ENCODE measurements at places on chromosomes 11 and 22.
A peak's percentile ranks its signal among the peaks of the same experiment; 100 is the strongest.

DNA sequence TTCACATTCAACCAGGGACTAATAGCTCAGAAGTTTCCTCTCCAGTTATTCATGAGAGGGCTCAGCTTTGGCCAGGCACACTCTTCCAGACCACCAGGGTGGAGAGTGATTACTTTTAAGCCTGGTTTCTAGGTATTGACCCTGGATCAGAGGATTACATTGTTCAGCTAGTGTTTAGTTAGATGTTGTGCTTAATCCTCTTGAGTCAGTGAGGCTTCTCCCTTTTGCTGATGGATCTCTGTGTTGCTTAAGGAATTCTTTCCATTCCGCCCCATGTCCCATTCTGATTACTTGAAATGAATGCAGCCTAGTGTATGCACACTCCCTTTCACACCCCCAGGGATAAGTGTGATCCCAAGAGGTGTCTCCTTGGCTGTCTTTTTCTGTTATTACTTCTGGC is 271.7 kb upstream of the ANO5 start:
- DNase-seq = no peak

- no peak for DNase-seq
These were observed 275.5 kb downstream of the SOX6 start for GRCh38 chr11:16080688-16081381.

DNA sequence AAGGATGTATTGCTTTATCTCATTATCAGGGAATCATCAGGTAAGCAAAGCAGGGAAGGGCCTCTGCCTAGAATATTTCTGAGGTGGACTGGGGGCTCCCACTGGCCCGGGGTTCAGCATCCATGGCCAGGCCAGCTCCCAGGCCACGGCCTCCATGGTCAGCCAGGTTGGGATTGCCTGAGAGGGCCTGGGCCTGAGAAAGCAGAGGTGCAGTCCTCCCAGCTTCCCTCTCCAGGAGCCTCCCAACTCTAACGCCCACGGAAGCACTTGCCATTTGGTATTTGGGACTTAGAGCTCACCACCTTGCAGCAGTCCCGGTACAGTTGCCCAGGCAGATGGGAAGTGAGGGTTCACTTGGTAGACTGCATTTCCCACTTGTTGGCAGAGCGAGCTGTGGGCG is 12.7 kb downstream of the DGAT2 start:
- DNase-seq = no peak

GRCh38 chr11:1899090-1899489 is 7.4 kb upstream of the PRR33 start:
- DNase-seq = no peak

- no peak for DNase-seq
These were observed 36.6 kb downstream of the ST3GAL4 start for GRCh38 chr11:126391970-126392632.

GRCh38 chr22:39980596-39980995 is 14.2 kb upstream of the FAM83F start:
- no peak for DNase-seq

DNA sequence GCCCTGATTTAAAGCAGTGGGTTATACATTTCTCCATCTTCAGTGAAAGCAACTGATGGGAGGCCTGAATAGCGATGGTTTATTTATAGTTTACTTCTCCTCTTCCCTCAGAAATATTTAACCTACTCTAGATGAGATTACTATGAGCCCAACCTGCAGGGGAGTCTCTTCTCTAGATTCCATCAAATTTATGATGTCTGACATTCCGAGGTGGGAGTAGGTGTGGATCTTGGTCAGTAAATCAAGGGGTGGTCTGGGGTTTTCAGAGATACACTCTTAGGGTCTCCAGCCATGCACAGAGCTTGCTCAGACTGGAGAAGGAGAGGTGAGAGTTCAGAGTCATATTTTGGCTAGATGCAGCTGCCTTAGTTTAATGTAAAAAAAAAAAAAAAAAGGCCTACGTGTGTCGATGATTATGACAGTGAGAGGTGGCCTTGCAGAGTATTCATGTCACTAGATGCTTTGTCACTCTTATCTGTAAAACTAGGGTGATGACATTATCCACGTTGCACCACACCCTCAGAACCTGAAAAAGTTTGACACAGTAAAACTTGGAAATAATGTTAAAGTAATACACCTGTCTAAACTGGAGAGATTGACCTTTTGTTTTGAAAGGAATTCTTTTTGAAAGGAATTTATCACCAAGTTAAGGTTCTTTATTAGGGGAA is 81.2 kb downstream of the EXT2 start:
- DNase-seq = no peak

DNA sequence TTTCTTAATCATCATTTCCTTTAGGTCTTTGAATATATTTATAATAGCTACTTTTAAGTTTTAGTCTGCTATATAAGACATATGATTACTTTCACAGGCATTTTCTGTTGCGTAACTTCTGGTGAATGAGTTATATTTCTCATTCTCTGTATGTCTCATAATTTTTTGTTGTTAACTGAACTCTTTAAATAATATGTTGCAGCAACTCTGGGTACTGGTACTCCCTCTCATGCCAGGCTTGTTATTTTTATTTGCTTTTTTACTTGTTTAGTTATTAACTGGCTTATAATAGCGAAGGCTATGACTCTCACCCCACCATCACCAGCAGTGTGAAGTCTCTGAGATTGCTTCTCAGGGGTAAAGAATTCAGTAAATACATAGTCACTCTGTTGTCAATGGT is 524.2 kb upstream of the CHORDC1 start:
- no peak for DNase-seq

- no peak for DNase-seq
These were observed 45.6 kb upstream of the HIPK3 start for GRCh38 chr11:33211580-33211979.

DNA sequence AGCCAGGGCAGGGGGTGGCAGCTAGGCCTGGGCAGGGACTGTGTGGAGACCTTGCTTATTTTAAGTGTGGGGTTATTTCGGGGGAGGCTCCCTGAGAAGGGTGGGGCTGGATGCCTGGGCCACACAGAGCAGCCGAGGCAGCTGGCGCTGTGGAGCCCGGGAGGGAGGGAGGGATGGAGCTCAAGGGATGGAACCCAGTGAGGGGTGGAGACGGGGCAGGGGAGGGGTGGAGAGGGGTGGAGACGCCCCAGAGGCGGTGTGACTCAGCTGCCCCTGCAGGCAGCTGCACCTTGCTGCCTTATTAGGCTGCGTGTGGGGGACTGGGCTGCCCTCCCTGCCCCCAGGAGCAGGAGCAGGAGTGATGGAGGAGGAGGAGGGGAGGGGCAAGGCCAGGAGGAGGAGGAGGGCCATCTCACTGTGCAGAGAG is 9.8 kb upstream of the TSSC4 start:
- DNase-seq = no peak

DNA sequence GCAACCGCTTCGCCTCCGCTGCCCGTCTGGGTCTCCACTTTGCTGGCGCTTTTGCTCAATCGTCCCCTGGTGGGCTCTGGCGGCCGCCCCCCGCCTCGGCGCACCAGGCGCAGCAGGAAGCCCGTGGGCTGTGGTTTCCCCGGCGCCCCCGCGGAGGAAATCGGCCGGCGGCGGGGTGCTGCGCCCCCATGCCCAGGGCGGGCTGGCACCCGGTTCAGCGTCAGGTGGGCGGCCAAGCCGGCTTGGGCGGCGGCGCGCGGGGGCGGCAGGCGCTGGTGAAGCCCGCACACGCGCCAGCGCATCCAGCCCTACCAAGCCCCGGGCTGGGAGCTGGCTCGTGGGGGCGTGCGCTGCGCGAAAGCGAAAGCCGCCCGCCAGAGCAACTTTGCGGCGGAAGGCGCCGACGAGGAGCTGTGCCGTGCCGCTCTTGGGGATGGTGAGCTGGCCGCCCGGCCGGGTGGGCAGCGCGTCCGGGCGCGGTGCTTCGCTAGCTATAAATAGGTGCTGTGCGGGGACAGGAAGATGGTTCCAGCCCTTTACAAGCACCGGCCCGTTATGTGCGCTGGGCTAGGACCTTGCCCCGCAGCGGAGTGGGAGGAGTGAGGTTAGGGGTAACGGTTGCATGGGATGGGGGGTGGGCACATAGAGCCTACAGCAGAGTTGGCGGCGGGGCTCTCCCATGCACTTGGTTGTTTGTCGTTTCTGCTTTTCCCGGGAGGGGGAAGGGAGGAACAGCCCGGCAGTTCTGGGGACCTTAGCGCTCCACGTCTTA is 25.0 kb upstream of the SUSD2 start:
- DNase-seq = peak; percentile 40

DNA sequence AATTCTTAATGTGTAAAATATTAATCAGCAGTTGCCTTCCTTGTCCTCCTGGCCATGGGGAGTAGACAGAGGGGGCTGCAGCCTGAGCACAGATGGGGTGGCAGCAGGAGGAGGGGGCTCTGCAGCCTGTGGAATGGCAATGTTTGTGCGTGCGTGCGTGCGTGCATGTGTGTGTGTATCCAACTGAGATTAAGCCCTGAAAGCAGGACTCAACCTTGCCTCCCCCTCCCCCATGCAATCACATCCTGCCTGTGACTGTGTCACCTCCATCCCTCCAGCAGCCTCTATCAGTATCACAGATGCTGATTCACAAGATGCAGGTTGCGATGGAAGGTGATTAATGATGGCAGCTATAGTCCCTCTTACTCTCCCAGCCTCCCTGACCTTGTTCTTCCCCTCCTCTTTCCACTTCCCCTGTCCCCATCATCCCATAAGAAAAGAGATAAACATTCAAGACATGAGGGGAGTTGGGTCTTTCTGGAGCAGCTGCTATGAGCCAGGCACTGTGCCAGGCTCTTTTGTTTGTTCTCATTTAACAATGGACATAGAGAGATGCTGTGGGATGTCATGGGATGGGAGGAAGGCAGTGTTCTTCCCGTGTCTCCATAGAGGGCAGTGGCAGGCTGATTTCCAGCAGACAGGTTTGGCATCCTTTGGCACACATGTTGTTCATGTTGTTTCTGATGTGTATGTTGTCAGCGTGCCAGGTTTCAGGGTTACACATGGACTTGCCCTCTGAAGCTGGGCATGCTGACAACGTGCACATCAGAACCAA is 43.8 kb upstream of the NECTIN1 start:
- no peak for DNase-seq

- DNase-seq = peak; percentile 24
These were observed 109.8 kb downstream of the NAT10 start for GRCh38 chr11:34214961-34215805.

- DNase-seq = no peak
These were observed 602 bp downstream of the EWSR1 start for GRCh38 chr22:29268511-29269229.

- DNase-seq = no peak
These were observed 175.8 kb downstream of the MPPED1 start for GRCh38 chr22:43587574-43587973.

GRCh38 chr22:42800451-42801251 is 56.4 kb downstream of the ARFGAP3 start:
- DNase-seq = no peak

DNA sequence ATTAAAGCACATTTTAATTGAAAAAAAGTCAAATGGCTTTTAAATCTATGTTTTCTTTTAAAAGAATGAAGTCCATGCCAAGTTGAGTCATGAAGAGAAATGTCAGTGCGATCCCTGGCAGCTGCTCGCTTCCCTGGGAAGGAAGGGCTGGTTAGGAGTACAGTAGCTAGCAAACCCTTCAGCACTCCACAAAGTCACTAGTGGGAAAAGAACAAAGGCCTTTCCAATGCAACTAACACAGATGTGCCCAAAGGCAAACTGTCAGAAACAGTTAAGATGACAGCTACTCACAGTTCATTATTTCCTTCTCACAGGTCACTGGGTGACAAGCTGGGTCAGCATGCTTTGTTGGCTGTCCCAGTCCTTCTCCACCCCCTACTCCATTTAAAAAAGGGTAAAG is 308.7 kb downstream of the DCDC1 start:
- no peak for DNase-seq

GRCh38 chr22:27252282-27253049 is 549.1 kb downstream of the MN1 start:
- DNase-seq = no peak

- no peak for DNase-seq
These were observed 4.3 kb downstream of the SSTR3 start for GRCh38 chr22:37207981-37208380.

DNA sequence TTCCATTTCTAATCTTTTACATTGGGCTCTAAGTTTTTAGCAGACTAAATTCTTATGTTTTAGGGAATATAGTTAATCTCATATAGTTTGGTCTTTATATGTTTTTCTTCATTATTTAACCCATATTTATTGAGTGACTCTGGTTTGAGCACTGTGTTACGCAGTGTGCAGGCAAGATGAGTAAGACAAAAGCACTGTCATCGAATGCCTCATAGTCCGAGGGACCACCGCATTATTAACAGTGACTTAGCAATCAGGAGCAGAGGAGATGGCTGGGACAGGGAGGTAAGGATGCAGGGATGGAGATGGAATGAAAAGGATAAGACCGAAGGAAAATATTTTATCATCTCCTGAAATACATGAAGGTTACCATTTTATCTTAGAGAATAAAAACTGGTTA is 65.2 kb upstream of the CTSC start:
- no peak for DNase-seq

DNA sequence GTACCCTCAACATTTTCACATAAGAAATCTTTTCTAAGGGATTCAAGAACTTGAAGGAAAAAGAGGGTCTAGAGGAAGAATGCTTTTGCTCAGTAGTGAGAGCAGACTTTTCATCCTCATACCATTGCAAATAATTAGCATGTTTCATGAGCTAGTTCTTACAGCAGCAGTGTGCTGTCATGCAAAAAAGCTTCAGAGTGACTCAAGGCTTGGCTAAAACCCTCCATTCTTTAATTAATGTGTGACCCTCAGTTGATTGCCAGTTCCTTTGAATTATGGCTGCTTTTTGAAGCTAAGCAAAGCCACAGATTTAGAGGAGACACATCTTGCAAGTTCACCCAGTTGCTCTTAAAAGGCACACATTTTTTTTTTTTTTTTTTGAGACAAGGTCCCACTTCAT is 36.6 kb upstream of the PCF11 start:
- DNase-seq = no peak

DNA sequence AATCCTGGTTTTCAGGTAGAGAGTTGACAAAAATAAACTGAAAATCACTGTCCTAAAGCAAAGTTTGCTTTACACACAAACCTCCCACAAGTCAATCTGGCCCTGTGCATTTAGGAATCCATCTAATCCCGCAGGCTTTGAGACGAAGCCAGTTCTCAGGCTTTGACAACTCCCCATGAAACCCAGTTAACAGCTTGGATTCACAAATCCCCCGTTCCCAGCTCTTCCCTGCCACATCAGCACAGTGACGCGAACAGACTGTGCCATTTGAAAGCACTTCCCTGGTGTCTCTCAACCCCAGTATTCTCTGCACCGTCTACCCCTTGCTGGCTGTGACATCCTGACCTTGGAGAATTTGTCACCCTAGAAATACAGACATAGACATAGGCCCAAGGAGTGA is 117.8 kb downstream of the OPCML start:
- no peak for DNase-seq

- no peak for DNase-seq
These were observed 45.2 kb downstream of the SC5D start for GRCh38 chr11:121337740-121338272.

- no peak for DNase-seq
These were observed 18.8 kb upstream of the ACCSL start for GRCh38 chr11:44028816-44029506.

DNA sequence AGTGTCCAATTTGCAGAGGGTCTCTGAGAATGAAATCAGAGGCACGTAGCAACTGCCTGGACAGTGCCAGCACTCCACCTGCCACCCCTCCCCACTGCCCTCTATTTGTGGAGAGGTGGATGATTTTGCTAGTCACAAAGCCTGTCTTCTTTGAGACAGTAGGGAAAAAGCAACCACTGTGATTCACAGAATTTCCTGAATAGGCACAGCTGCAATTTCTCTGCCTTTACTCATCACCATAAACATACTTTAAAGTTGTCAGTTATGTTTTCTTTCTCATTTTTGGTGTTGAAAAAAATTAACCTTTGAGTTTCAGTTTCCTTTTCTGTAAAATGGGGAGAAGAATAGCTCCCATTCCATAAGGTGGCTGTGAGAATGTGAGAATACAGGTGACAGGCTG is 134.3 kb downstream of the TEAD1 start:
- no peak for DNase-seq

All from activated naive CD8-positive, alpha-beta T cell treated with anti-CD3 and anti-CD28 coated beads, Interleukin-2, amount 50 U/mL, for 16 hours (primary cell).